ENCODE measurements at places on chromosomes 7 and 10. TPM values are rescaled to one million over a fixed set of nuclear protein-coding genes. Genes with fewer than 3 reads are reported as not detected.

The FAM180A gene
- polyA plus RNA-seq = not detected

DNA sequence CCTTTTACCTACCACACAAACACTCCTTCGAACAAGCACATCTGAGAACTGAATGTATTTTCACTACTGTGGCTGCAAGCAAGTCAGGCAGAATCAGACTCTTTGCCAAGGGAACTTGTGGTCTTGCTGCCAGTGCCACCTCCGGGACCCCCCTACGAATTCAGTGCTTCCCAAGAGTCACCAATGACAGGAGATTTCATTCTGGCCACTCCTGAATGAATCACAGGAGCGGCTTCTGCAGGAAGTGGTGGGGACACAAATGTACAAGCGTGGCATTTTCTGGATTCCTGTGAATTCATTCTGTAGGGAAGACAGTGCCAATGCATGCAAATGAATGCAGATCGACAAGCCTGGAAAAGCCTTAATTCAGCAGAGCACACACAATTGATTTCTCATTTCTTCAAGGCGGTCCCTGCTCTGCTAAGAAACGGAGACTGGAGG lies 161.2 kb downstream of the CAMK1D start:
- no peak for DNase-seq

DNA sequence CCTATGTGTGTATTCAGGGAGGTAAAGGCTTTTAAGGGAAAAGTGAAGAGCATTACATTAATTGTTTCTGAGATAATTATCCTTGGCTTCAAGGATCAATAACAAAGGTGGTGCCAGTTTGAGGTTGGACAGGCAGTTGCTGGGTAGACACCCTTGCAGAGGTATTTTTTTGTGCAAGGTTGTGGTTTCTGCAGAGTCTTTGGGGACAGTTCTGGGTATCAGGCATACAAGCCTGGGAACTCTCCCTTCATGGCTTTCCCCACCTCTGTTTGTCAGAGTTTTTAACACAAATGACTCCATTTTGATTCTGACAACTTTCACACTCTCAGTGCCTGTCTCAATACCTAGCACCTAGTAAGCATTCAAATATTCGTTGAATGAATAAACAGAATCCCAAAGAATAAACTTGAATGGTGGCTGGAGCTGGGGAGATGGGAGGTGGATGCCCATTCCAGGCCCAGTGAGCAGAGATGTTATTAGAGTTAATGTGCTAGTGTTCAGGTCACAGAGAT lies 7.4 kb upstream of the OSBPL3 start:
- no peak for DNase-seq

- DNase-seq = no peak
These were observed 1.1 kb upstream of the VIM start for GRCh38 chr10:17226891-17227303.

The CCAR1 gene
- 16.7 TPM for polyA plus RNA-seq
